ENCODE measurements at places on chromosomes 5 and 9.

- no peak overlapping the region for H3K27ac ChIP-seq
- H3K4me3 ChIP-seq = no peak overlapping the region
- no peaks in the 10 kb centered on the region for H3K4me1 ChIP-seq
These were observed 115.1 kb upstream of the IRX4 start for GRCh38 chr5:1997640-1998347.

DNA sequence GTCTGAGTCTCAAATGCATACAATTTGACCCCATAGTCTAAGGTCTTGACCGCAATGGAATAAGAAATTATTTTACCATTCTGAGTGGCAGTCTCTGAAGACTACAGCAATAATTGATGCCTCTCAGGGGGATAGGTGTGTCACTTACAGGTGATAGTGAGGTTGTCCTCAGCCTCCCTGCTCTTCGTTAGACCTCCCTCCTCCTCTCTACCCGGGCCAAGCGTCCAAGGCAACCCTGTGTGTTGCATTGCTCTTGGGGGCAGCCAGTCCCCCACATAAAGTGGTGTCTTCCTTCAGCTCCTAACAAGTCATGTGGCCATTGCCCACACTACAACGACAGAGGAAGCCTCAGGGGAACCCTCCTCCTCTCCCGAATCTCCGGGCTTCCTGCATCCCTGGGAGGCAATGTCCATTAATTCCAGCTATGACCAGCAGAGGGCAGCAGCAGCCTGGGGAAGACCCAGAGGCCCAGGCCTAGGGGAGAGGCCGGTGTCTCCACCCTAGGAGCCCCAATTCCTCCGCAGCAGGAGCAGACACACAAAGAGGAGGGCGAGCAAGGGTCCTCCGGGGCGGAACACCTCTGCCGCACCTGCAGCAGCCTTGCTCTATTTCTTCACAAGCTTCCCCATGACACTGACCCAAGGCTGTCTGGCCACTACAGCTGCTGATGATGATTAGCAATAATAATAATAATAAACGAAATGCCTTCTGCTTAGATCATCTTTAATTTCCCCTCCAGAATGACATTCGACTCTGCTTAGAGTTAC lies 134.8 kb downstream of the KCNIP1 start:
- H3K27me3 ChIP-seq = no peaks in the 10 kb centered on the region
- H3K36me3 ChIP-seq = no peaks in the 10 kb centered on the region
- H3K27ac ChIP-seq = no peak overlapping the region
- peaks cover 10% of the 10 kb centered on the region for H3K4me1 ChIP-seq
- DNase-seq = peak; percentile 32

GRCh38 chr9:132114102-132114707 lies 34.5 kb upstream of the MED27 start:
- no peaks in the 10 kb centered on the region for H3K4me1 ChIP-seq
- DNase-seq = no peak
- no peaks in the 10 kb centered on the region for H3K36me3 ChIP-seq
- no peaks in the 10 kb centered on the region for H3K27me3 ChIP-seq

DNA sequence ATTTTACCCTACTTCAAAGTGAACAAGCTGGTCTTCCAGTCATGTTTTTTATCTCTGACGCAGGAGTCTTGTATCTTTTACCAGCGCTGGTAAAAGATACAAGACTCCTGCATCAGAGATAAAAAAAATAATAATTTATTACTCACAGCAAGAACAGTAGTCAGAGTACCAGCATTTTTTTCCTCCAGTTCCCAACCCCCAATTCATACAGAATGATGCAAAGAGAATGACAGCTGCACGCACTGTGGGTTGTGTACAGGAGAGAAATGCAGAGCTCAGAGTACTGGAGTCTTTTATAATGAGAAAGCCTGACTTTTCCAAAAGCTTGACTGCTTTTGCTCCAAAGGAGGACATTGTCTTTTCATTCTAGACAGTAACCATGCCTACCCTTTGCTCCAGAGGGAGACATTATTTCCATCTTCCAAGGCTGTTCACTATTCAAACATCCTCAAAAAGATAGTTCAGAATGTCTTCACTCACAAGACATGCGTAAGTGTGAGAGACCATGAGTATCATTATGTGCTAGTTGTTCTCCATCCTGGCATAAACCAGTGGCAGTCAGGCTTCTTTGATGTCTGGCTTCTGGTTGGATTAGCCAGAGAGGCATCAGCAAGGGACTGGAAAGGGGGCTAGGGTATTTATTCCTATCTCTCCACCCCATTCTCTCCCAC lies 14.3 kb upstream of the RANBP6 start:
- no peaks in the 10 kb centered on the region for H3K4me1 ChIP-seq
- no peaks in the 10 kb centered on the region for H3K36me3 ChIP-seq
- DNase-seq = no peak
- H3K4me3 ChIP-seq = no peak overlapping the region
- no peak overlapping the region for H3K27ac ChIP-seq

DNA sequence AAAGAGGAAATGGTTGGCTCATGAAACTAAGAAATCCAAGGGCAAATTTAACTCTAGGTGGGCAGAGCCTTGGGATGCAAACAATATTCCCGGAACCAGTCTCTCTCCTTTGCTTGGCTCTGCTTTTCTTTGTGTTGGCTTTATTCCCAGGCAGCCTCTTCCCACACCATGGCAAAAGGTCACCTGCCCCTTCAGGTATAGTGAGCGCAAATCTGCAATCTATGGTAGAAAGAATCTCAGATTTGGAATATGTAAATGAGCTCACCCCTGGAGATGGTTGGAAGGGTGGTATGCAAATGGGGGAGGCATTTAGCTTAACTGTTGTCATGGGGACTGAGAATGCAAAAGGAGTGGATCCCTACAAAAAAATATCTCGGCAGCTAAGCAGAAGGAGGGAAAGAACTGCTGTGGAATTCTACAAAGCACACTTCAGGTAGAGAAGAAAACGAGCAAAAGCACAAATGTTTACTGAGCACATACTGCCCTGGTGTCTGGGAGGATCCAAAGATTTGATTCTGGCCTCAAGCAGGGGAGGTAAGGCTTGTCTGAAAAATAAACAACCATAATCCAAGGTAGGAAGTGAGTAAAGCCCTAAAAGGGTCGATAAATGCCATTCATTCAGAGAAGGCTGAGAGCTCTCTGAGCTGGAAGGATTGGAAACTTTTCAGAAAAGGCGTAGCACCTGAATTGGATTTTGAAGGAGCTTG lies 139.7 kb downstream of the TLE1 start:
- no peaks in the 10 kb centered on the region for H3K27me3 ChIP-seq
- no peak overlapping the region for H3K4me3 ChIP-seq
- no peak overlapping the region for H3K27ac ChIP-seq
- no peak for DNase-seq
- no peaks in the 10 kb centered on the region for H3K4me1 ChIP-seq

GRCh38 chr5:171450423-171451331 lies 31.2 kb downstream of the FGF18 start:
- H3K27ac ChIP-seq = no peak overlapping the region
- H3K4me1 ChIP-seq = no peaks in the 10 kb centered on the region
- H3K36me3 ChIP-seq = no peaks in the 10 kb centered on the region
- H3K4me3 ChIP-seq = no peak overlapping the region
- DNase-seq = no peak
- H3K27me3 ChIP-seq = no peaks in the 10 kb centered on the region

DNA sequence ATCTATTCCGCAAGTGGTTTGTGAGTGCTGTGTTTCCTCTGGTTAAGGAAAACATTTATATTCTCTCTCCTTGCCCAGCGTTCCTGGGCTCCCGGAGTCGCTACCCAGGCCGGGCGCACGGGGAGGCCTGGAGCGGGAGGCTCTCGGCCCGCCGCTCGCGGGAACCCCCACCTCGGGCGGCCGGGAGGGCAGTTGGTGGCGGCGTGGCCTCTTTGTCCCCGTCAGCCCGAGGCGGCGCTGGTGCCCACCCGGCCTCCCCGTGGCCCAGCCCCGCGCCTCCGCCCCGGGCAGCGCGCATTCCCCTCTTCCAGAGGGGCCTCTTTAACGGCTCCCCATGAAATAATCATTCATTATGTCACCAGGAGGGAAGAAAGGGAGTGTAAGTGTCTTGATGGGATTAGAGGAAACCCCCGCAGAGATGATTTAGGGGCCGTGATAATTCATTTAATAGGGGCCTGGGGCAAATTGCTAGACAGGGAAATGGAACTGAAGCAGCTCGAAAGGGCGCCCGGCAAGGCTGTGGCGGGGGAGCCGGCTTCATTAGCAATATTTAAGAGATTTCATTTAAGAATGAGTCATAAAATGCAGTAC lies 181.9 kb upstream of the TBCA start:
- H3K4me1 ChIP-seq = no peaks in the 10 kb centered on the region
- no peaks in the 10 kb centered on the region for H3K36me3 ChIP-seq
- H3K4me3 ChIP-seq = no peak overlapping the region
- no peak overlapping the region for H3K27ac ChIP-seq
- H3K27me3 ChIP-seq = no peaks in the 10 kb centered on the region

- H3K4me1 ChIP-seq = no peaks in the 10 kb centered on the region
- H3K27ac ChIP-seq = no peak overlapping the region
- no peaks in the 10 kb centered on the region for H3K36me3 ChIP-seq
- DNase-seq = no peak
- H3K4me3 ChIP-seq = no peak overlapping the region
These were observed 22.0 kb downstream of the GLRX start for GRCh38 chr5:95800553-95800952.

DNA sequence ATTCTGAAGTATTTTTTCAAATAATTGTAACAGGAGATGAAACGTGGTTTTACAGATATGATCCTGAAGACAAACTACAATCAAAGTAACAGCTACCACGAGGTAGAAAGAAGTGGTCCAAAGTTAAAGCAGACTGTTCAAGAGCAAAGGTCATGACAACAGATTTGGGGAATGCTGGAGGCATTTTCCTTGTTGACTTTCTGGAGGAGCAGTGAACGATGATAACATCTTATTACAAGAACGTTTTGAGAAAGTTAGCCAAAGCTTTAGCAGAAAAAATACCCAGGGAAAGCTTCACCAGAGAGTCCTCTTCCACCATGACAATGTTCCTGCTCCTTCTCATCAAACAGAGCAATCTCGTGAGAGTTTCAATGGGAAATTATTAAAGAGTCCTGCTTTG lies 145.4 kb upstream of the NREP start:
- no peak overlapping the region for H3K4me3 ChIP-seq
- no peak overlapping the region for H3K27ac ChIP-seq
- no peaks in the 10 kb centered on the region for H3K27me3 ChIP-seq
- no peaks in the 10 kb centered on the region for H3K4me1 ChIP-seq
- no peaks in the 10 kb centered on the region for H3K36me3 ChIP-seq

GRCh38 chr5:137516251-137516797 lies 17.2 kb upstream of the SPOCK1 start:
- H3K4me3 ChIP-seq = no peak overlapping the region
- no peak for DNase-seq
- H3K27me3 ChIP-seq = no peaks in the 10 kb centered on the region
- no peaks in the 10 kb centered on the region for H3K36me3 ChIP-seq

Data from CD8-positive, alpha-beta memory T cell (primary cell).